ENCODE measurements at places on chromosomes 11 and 22.
A peak's percentile ranks its signal among the peaks of the same experiment; 100 is the strongest.

DNA sequence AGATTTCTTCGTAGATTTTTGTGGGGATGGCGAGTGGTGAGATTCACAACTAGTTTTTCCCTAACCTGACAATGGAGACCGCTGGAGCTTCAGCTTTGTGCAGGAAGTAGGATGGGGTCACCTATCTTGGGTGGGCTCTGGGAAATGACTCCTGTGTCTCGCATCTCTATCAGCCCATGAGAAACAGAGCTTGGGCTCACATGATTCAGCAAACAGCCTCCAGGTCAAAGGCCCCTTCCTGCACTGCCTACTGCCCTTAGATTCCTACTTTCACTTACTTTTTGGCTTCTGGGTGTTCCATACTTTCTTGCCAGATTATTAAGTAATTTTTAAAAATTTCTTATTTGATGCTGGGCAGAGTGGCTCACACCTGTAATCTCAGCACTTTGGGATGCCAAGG, 26.3 kb downstream of the C11orf96 start:
- no peak for DNase-seq

- no peak for DNase-seq
Observed at GRCh38 chr11:10497371-10498021, 42.4 kb downstream of the AMPD3 start.

- DNase-seq, result no peak
Observed at GRCh38 chr11:120170741-120171261, 32.9 kb upstream of the TRIM29 start.

DNA sequence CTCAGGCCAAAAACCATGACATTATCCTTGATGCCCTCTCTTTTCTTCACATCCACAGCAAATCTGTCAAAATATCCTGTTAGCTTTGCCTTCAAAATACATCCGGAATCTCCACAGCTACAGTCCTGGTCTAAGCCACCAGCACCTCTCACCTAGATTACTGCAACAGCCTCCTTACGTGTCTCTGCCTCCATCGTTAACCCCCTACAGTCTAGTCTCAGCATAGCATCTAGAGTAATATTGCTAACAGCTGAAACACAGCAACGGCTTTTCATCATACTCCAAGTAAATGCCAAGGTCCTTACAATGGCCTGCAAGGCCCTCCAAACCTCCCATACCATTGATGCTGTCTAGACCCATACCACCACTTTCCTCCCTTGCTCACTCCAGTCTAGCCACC, 4.4 kb downstream of the TSG101 start:
- DNase-seq, result no peak

GRCh38 chr22:39233710-39234471, 10.9 kb downstream of the PDGFB start:
- DNase-seq, result peak; percentile 65

DNA sequence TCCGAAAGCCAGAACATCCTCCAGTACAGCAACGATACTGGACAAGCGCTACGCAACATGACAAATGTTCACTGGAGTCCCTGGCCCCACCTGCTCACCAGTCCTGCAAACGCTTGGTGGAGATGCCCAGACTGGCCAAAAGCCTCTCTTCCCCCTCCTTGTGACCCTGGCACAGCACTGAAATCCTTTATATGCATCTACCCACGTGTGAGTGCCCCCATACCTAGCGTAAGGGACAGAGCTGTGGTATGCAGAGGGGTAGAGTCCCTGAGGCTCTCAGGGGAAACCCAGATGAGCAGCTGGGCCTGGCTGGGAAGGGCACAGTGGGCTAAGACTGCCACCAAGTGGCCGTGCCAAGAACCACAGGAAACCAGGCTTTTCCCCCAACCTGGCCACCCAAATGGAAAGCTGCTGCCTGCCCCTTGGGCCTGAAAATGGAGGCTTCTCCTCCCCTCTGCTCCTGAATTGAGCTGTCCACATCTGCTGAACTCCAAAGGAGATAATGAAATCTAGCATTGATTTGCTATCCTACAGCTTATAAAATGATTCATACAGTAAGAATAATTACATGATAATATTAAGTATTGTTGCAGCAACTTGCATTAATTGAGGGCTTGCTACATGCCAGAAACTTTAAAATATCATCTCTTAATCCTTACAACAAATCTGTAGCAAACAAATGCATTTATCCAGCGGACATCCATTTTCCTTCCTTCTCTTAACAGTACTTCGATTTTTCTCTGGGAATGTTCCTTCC, 24.8 kb upstream of the TTC12 start:
- DNase-seq, result peak; percentile 77

GRCh38 chr11:9251311-9251710, 13.8 kb downstream of the DENND5A start:
- no peak for DNase-seq

DNA sequence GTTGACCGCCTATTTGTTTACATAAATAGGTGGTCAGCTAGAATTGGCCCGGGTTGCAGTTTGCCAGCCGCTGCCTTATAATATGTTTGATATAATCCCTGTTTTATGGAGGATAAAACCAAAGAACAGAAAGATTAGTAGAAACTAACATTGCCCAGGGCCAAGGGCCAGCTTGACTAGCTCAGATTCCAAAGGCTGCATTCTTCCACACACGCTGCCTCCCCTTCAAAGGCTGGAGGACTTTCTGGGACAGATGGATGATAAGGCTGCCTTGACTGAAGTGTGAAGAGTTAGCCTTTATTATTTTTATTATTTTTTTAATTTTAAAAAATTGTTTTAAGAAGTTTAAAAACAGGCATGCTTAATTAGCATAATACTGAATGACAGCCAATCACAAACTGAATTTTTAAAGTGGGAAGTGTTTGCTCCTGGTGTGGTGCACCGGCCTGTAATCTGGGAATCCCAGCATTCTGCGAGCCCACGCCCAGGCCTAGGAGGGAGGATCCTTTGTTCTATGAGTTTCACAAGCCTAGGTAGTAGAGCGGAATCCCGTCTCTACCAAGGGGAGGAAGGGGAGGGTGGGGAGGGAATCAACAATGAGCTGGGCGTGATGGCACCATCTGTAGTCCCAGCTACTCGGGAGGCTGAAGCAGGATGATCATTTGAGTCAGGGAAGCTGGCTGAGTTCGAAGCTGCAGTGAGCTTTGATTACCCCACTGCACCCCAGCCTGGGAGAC, 114.9 kb downstream of the NAV2 start:
- DNase-seq, result no peak

GRCh38 chr22:19941365-19942082, at the start of the genes COMT and TXNRD2:
Gene COMT (plus strand): TSS chr22:19941772. CDS start chr22:19962527, 20,755 bp downstream.
Gene TXNRD2 (minus strand): TSS chr22:19941818. CDS start chr22:19941803, 15 bp downstream.
- DNase-seq, result peak; percentile 76

DNA sequence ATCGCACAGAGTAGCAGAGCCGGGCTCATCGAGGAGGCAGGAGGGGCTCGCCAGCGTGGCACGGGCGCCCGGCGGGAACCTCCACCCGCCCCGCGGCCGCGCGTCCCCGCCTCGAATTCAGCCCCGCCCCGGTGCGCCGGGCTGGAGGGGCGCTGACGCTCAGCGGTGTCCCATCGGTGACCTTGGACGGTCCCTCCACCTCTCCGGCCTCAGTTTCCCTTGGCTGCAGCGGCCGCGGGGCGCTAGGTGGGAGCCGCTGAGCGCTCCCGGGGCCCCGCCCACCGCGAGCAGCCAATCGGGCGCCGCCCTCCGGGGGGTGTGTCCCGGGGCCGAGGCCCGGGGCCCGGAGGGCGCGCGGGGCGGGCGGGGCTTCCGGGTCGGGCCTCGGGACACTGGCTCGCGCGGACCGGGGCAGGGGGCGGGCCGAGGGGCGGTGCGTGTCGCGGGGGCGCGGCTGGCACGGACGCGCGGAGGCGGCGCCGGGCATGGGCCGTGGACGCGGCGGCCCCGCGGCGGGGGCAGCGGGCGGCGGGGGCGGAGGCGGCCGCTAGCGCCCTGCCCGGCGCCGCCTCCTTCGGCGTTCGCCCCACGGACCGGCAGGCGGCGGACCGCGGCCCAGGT, at the start of gene PPARA:
TSS of gene PPARA (plus strand) at position 493 of the 621 bp plus-strand sequence. CDS start 47,858 bp downstream, outside the sequence.
- DNase-seq, result peak; percentile 87

All from myocyte (in vitro differentiated cells).